ENCODE measurements at places on chromosomes 1 and 21.

GRCh38 chr1:42768172-42768571 lies 1.1 kb downstream of the C1orf50 start:
- DNase-seq = no peak

- no peak for DNase-seq
These were observed 24.8 kb downstream of the NOS1AP start for GRCh38 chr1:162094271-162094670.

GRCh38 chr1:233238884-233239431 lies 56.6 kb downstream of the PCNX2 start:
- DNase-seq = peak; percentile 23

GRCh38 chr21:44534688-44535087 lies 5.3 kb downstream of the KRTAP10-1 start:
- no peak for DNase-seq

DNA sequence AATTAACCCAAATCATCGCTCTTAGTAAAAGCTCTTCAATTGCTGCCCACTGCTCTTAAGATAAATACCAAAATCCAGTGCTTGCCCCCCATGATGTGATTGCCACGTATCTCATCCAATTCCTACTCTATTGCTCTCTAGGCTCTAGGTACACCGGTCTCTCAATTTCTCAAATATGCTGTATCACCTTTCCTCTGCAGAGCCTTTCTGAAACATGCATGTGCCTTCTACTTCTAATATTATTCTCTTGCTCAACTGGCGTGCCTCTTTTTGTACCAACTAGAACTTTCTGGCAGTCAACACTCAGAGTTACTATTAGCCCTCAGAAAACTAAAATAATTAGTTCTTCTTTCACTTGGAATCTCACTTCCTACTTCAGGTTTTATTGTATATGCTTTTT lies 111.7 kb upstream of the LBR start:
- DNase-seq = no peak

GRCh38 chr1:41621791-41622190 lies 137.3 kb upstream of the EDN2 start:
- no peak for DNase-seq

DNA sequence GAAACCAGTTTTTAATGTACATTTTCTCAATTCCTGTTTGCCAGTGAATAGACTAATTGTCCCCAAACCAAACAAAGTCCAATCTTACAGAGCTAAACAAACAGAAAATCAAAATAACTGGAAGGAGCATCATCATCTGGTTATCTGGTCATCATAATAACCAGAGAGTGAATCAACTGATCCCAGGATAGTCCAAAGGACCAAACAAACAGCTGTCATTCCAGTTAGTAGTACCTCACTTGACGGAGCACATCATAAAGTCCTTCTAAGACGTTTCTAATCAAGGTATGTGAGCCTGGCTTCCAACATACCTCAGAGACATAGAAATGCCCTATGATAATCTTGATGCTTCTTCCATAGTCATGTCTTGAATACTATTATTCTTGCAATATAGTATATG lies 240.5 kb downstream of the LTN1 start:
- no peak for DNase-seq

GRCh38 chr1:231028682-231029081 lies 11.4 kb downstream of the FAM89A start:
- DNase-seq = peak; percentile 85

DNA sequence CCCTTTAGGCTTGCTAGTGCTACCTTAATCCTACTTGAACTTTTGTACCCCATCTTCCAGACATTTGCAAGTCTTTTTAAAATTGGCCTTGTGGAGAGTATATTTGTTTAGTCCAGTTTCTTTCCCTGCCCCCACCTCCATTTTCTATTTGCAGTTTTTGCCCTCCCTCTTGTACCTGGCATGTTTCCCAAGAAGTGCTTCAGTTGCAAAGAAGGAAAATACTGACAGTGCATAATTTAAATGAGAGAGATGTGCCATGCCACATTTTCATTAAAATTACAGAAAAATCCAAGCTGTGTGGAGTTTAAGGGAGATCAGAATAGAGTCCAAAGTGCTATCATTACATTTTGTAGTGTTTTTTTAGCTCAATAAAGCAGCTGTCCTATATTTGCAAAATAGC lies 150.0 kb upstream of the ADGRL2 start:
- DNase-seq = no peak

DNA sequence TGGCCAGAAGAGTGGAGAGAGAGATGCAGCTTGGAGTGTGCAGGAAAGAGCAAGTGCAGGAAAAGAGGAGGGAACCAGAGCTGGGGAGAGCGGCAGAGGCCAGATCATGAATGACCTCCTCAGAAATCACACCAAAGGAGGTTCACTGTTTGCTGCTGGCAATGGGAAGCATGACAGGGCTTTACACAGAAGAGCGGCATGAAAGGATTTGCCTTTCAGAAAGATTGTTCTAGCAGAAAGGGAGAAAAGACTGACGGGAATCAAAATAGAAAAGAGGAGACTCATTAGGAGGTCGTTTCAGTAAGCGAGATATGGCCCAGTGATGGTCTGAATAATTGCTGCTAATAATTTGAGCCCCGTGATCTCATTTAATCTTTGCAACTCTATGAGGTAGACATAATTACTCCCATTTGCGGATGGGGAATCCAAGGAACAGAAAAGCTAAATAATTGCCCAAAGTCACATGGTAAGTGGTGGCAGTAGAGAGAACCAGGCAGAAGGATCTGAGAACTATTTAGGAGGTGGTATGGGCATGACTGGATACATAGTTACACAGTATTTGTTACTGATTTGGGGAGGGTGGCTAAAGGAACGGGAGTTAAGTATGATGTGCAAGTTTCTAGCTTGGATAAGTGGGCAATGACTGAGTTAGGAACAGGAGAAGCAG lies 12.5 kb upstream of the HNRNPR start:
- DNase-seq = no peak

All from dermis blood vessel endothelial cell (primary cell).